NCI-H510A (cell line): ENCODE measurements at places on chromosomes 16 and 17.

GRCh38 chr17:57518587-57519581 is 226.2 kb downstream of the CCDC182 start:
- DNase-seq: peak; percentile 92

DNA sequence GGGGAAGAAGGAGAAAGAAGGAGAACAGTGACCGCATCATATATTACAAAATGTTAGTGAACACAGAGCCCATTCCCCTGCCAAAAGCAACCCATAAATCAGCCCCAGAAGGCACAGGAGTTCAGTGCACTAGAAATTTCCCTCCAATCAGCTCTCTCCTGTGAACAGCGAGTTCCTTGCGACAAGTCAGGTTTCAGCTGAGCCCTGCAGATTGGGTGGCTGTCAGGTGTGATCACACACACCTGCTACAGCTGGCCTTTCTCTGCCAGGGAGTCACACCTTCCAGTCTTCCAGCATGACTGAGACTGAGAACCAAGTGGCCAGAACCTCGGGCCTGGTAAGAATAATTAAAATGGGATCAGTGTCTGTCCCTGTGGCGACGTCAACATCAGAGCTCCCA is 60.2 kb downstream of the SHISA9 start:
- DNase-seq: no peak

GRCh38 chr17:78641666-78642065 is 64.5 kb upstream of the DNAH17 start:
- no peak for DNase-seq

DNA sequence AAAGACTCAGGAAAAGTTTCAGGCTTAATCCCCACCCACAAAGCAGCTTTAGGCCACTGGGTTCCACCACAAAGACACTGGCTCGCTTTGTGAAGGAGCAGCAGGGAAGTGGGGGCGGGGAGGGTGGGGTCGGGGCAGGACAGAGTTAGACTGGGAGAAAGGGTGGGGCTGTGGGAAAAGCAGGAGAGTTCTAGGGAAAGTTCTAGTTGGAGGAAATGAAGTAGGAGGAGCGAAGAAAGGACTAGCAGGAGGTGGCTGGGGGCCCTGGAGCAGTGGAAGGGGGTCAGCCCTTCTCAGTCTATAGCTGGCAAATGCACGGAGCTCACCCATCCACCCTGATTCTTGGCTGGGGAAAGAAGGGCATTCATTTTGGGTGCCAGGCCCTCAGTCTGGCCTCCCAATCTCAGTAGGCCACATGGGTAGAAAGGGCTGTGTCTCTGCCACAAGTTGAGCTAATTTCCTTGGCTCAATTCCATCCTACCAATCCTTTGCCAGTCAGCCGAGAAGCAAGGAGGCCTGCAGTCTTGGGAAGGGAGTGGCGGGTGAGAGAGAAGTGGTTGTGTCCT is 4.6 kb downstream of the INPP5K start:
- no peak for DNase-seq

DNA sequence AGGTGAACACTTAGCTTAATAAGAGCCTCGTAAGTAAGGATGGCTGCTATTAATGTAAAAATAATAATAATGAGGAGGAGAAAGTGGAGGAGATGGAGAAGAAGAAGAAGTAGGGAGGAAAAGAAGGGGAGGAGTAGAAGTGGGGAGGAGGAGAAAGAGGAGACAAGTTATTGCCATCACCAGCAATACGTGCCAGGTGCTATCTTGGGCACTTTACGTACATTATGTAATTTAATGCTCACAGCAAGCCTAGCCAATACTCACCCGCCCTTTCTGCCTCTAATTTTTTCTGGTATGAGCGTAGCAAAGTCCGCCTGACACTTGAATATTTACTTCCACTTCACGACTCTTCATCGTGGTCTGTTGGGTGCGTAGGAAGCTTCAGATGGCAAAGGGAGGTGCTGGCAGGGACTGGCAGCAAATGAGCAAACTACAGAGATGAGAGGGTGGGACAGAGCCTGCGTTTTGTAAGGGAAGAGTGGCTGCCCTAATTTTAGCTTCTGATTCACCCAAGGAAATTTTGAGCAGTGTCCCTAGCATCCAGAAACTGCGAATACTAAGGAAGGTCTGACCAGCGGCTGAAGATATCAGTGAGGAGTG is 42.1 kb upstream of the CDH13 start:
- no peak for DNase-seq
